ENCODE measurements at places on chromosomes 7 and 10.

- no peak for DNase-seq
Observed at GRCh38 chr10:38007551-38007950, 2.9 kb upstream of the ZNF33A start.

GRCh38 chr10:43227911-43228782 is 38.7 kb downstream of the RASGEF1A start:
- no peak for DNase-seq

DNA sequence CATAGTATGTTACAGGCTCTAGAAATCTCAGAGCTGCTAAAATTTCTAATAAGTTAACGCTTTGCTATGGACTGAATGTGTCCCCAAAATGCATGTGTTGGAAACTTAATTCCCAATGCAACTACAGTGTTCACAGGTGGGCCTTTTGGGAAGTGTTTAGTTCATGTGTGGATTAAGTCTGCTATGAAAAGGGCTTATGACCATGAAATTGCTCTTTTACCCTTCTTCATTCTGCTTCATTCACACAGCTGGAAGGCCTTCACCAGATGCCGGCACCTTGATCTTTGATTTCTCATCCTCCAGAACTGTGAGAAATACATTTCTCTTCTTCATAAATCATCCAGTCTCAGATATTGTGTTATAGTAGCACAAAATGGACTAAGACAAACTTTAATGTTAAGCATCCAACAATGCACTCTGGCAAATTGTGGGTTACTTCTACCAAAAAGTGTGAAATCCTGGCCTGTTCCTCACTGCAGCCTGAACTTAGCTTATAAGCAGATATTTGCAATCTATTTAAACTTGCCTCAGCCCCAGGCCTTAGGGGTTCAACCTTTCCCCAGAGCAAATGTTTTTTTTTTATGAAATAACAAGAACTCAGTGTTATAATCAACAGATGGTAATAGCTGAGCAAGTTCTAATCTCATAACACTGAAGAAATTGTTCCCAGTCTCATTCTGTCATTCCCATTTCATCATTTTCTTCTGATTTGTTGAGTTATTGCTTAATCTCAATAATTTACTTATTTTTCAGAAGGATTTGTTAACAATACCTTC is 523.6 kb downstream of the KIF20B start:
- no peak for DNase-seq

DNA sequence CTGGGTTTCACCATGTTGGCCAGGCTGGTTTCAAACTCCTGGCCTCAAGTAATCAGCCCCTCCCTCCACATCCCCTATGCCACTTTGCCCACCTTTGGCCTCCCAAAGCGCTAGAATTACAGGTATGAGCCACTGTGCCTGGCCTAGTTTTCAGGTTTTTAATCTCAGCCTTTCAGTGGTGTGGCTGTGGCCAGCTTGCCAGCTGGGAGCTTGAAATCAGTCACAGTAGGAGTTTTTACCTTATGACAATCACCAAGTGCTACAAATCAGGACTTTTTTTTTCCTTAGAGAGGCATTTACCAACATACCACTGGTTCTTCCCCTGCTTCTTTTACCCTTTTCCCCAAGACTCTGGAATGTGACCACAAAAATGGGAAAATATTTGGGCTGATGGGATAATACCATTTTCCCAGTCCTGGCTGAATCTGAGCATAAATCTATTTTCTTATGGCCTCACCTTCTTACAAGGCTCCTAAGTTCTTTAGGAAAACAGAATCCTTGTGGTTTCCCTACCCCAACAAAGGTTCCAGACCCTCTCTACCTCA is 6.2 kb downstream of the STEAP4 start:
- no peak for DNase-seq

DNA sequence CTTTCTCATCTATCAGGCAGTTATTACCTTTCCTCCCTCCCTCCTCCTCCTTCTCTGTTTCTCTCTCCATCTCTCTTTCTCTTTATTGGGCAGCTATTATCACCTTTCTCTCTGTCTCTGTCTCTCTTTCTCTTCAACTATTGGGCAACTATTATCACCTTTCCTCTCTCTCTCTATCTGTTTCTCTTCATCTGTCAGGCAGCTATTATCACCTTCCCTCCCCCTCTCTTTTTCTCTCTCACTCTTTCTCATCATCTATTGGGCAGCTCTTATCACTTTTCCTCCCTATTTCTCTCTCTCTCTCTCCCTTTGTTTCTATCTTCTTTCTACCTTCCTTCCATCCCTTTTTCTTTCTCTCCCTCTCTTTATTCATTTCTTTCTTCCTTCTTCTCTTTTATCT is 1.2 kb downstream of the DMBT1 start:
- no peak for DNase-seq

- DNase-seq: no peak
Observed at GRCh38 chr7:127525866-127526480, 59.4 kb downstream of the GCC1 start.

DNA sequence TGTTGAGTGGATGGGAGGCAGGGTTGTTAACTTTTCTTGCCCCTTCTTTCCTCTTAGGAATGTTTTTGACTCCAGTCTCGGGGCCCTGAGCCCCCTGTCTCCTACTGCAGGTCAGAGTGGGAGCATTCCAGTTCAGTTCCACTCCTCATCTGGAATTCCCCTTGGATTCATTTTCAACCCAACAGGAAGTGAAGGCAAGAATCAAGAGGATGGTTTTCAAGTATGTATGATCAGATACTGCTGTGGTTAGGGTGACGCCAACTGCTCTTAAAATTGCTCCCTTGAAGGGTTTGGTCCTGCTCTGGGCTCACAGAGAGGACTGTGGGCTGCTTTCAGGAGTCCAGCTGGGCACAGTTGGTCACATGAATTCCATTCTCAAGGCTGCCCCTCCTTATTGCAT is 22.0 kb downstream of the VWA2 start:
- DNase-seq: no peak

DNA sequence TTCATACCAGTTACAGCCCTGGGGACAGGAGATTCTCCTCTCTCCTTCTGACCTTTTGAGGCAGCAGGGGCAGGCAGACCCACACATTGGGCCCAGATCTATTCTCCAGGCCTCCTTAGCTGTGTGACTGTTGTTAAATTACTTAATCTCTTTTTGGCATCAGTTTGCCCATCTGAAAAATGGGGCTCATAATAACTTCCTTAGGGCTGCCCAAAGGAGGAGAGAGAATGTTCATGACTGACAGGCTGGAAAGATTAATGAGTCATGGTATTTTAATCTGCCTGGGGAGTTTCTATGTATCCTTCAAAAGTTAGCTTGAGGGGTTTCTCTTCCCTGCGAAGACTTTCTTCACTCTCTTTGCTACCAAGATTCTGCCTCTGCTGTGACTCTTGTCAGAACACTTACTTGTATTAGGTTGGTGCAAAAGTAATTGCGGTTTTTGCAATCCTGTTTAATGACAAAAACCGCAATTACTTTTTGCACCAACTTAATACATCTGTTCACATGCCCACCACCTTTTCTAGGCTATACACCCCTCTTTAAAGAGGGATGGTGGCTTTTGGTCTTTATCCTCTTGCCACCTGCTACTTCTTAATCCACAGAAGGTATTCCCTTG is 83.4 kb downstream of the ARID5B start:
- no peak for DNase-seq

DNA sequence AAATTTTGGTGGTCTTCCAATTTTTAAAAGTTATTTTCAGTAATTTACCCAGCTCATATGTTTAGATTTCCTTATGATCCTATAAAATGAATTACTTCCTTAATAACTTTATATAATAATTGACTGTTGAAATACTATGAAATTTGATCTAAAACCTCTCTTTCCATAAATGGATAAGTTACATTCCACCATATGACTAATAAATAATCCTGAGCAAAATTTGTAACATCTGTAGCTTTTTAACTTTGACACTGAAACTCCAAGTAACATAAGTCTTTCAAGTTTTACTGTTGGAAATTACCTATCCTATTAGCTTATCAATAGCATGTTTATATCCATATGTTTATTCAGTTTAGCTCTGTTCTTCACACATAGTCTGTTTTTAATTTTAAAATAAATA is 85.3 kb downstream of the HECTD2 start:
- DNase-seq: no peak
